Activated CD4-positive, alpha-beta T cell treated with anti-CD3 and anti-CD28 coated beads, Interleukin-2, amount 50 U/mL, for 24 hours (primary cell): ENCODE measurements at places on chromosomes 3 and 15.

- DNase-seq, result no peak
These were observed 8.6 kb upstream of the SRP14 start for GRCh38 chr15:40047415-40048210.

GRCh38 chr3:151204530-151205402, 1.8 kb upstream of the GPR171 start:
- DNase-seq, result no peak

- no peak for DNase-seq
These were observed 123.0 kb downstream of the SUCLG2 start for GRCh38 chr3:67531181-67532101.

- DNase-seq, result no peak
These were observed 139.7 kb upstream of the COL8A1 start for GRCh38 chr3:99498550-99499234.

GRCh38 chr3:107633327-107634098, 110.8 kb downstream of the BBX start:
- no peak for DNase-seq

GRCh38 chr3:112804021-112804420, 42.6 kb downstream of the CD200R1L start:
- DNase-seq, result no peak

DNA sequence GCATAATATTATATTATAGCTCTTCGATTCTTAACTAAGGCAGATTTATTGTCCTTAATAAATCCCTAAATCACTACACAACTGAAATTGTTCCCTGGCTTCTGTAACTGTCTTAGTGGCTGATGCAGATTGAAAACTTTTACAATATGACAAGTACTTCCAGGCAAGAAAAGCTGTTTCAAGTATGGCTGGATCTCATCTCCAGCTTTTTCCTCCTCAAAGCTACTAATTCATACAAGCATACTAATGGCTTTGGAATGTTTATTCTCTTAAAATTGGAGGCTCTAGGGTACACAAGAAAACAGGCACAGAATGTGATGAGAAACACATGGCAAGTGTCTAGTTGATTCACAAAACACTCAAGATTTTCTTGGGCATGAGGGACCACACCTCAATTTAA, 351.5 kb upstream of the ICE2 start:
- no peak for DNase-seq

DNA sequence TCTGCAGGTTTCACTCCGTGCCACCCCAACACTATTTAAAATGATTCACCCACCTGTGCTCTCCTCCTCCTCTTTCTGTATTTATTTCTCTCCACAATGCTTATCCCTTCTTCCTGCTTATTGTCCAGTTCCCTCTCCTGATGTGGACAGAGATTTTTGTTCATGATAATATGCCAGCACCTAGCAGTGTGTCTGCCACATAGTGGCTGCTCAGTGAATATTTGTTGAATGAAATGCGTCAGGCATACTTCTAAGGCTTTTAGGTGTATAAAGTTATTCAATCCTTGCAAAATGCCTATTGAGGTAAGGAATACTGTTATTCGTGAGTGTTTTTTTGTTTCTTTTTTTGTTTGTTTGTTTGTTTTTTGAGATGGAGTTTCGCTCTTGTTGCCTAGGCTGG, 67.5 kb upstream of the MME start:
- DNase-seq, result no peak

GRCh38 chr15:69734699-69735098, 282.1 kb downstream of the RPLP1 start:
- no peak for DNase-seq

DNA sequence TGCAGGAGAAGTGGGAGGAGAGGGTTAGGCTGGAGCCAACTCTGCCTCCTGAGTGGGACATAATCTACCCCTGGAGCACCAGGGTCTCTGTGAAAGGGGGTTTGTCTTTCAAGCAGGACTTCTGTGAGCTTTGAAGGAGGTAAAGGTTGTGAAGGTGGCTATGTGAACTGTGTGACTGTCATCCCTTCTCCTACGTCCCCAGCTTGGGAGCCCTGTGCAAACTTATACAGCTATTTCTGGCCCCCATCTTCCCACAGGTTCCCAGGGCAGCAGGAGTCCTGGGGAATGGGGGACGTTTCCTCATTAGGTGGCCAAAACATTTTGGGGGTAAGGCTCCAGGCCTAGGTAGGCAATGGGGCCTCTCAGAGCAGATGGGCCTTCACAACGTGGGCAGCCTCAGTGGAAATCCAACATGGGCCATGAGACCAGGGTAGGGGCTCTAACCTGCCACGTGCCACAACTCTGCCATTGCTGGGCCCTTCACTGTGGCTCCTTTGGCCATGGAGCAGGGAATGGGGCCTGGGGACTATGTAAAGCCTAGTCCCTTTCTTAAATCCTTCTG, 3.5 kb downstream of the VIPR1 start:
- no peak for DNase-seq

- no peak for DNase-seq
These were observed 225.9 kb upstream of the GAP43 start for GRCh38 chr3:115397433-115397832.

GRCh38 chr15:100778831-100779288, 100.8 kb upstream of the ALDH1A3 start:
- DNase-seq, result no peak

- no peak for DNase-seq
These were observed 27.0 kb downstream of the GRK7 start for GRCh38 chr3:141790171-141790570.

DNA sequence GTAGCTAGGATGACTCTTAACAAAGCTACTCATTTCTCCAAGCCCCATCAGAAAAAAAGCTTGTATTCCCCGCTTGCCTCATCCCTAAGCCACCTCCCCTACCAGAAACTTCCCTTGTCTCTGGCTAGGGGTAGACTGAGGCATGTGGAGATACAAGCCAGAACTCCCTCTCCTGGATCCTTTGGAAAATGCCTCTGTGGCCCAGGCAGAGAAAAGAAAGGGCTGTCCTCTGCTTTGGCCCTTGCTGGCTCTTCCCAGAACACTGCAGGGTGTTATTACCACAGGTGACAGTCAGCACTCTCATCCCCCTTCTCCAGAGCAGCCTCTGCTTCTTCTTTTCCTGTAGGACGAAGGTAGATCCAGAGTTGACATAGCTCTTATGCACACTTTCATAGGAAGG, 15.2 kb downstream of the RMDN3 start:
- no peak for DNase-seq

GRCh38 chr3:122563717-122564025, 429 bp downstream of the PARP9 start:
- no peak for DNase-seq

- DNase-seq, result no peak
These were observed 208.4 kb downstream of the TIGIT start for GRCh38 chr3:114502204-114502603.

- DNase-seq, result no peak
These were observed 4.8 kb downstream of the HAPLN3 start for GRCh38 chr15:88890495-88890894.

DNA sequence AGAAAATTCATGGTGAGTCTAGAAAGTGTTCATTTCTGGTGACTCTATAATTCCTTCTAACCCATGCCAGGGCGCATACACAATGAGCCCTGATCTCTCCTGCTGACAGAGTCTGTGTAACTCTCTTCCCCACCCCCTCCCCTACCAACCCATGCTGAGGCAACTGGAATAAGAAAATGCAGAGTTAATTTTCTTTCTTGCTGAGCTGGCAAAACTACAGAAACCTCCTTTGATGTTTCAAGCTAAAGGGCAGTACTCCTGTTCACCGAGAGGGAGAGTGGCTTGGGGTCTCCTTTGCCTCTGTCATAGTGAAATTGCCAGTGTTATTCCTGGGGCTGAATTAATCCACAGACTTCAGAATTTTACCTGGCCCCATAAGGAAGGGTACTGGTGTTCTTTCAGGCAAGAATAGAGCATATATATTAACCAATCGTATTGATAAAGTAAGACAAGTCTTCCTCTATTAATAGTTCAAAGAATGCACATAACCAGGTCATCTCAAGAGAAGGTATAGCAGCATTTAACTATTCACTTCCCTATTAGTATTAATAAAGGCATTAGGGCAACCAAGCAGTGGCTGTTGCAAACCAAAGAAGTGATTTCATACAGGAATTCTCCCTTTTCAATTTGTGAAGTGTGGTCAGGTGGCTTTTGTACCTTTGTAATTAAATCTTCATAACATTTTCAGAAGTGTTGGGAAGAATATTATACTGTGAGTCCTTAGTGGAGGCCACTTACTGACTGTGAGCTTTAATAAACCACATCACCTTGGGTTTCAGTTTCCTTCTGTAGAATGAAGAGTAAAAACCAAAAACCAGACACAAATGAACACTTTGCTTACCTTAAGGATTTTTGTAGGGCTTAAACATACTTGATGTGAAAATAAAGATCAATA, 4.1 kb downstream of the GAP43 start:
- DNase-seq, result no peak

GRCh38 chr3:140206196-140207040, 271.4 kb downstream of the CLSTN2 start:
- DNase-seq, result no peak

- DNase-seq, result no peak
These were observed 98.9 kb downstream of the MAGI1 start for GRCh38 chr3:65939801-65940246.

DNA sequence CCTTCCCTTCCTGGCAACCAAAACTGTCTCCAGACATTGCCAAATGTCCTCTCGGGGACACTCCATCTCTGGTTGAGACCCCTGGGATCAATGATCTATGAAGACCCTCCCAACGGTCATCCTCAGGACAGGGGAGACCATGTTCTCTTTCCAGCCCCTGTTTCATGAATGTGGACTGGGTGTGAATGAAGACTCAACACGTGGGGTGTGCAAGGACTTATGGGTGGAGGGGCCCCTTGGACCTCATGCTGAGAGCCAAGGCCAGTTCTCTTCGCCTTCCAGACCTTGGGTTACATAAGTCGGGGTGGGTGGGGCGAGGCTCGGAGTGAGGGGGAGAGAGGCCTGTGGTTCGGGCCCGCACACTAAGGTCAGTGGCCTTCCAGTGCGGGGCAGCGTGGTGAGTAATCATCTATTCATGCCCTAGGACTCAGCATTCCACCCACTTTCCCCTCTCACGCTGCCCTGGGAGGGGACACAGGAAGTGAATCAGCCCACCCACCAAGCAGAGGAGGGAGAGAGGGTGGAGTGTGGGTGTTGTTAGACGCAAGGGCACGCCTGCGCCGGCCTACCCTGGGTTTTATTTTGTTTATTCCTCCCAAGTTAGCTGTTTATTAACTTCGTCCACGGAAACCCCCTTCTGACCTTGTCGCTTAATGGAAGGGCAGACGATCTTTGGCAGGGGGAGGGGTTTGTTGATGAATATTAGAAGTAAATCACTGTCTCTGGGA, 6.7 kb downstream of the PAQR5 start:
- no peak for DNase-seq

DNA sequence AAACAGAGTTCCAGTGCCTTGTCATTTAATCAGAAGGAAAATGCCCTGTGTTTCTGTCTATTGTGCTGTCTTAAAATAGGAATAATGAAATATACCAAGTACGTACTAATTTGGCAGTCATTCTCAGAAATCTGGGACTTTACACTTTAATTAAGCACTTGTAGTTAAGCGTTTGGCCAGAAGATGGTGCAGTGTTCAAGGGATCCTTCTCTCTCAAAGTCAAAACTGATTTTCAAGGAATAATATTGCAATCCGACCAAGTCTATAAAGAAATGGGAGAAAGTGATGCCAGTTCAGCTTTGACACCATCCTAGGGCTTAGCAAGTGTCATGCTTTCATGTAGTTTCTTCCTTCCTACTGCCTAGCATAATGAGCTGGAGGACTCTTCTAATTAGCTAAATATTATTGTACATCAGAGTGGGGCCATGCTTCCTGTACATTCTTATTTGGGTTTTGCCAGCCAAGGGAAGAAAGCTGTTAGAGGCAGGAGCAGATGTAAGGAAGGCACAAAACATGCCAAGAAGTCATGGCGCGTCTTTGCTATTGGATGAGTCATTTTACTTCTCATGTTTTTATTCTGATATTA, 64.8 kb downstream of the SAMMSON start:
- DNase-seq, result peak; percentile 9

GRCh38 chr3:128945878-128946175, 48.0 kb downstream of the CFAP92 start:
- DNase-seq, result no peak

GRCh38 chr15:37218351-37218916, 118.1 kb upstream of the MEIS2 start:
- no peak for DNase-seq

DNA sequence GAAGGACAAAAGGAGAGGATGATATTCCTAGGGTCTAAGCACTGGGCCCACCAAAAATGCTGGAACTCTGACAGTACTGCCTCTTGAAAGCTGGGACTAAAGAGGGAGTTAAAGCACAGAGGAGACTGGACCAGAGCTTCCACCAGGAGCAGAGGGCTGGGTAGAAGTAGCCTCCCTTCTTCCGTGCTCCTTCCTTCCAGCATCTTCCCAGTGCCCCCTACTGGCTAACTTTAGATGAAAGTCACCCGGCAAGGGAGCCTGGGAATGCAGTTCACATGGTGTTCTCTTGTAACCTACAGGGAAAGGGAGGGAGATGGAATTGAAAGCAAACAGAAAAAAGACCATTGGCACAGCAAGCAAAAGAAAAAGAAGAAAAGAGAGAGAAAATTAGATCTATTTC, 106.1 kb upstream of the COL8A1 start:
- no peak for DNase-seq

- no peak for DNase-seq
These were observed 16.5 kb upstream of the PLOD2 start for GRCh38 chr3:146177519-146177918.

DNA sequence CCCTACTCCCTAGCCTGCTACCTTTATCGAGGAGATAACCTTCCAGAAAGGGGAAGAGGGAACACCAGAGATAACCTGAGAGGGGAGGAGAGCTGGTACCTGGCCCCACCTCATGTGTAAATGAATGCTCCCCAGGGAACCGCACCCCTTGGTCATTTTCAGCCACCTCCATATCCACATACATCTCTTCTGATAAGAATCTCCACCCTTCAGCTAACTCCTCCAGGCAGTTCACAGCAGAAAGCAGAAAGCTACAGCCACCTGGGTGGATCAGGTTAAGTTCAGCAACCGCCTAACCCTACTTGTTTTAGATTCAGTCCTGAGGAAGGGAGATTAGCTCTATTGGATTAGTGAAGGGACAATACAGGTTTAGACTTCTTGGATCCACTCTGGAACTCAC, 38.0 kb upstream of the TIMP4 start:
- no peak for DNase-seq

- DNase-seq, result no peak
These were observed 13.1 kb upstream of the SKOR1 start for GRCh38 chr15:67812241-67812644.

DNA sequence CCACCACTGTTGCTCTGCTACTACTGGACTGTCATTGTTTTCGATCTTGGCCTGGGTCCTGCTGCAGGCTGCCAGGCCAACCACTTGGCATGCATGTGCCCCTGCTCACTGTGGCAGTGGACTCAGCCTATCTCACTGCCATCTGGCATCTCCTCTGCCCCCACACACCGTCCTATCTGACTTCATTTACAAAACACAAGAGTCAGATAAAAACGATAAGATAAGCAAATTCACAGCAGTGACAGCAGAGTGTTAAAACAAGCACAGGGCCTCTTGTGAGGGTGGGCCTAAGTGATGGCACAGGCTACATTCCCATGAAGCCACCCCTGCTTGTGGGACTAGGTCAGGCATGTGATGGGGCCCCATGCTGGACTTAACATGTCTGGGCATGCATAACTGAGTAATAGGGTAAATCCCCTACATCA, 68.1 kb downstream of the CRYGS start:
- DNase-seq, result no peak

GRCh38 chr3:189947948-189948723, 172.6 kb downstream of the P3H2 start:
- no peak for DNase-seq

- DNase-seq, result no peak
These were observed 62.3 kb downstream of the TMEM44 start for GRCh38 chr3:194570898-194571297.
